ENCODE measurements at places on chromosomes 12 and 14.

GRCh38 chr14:102504328-102504999, 5.1 kb downstream of the ANKRD9 start:
- DNase-seq = peak; percentile 87

DNA sequence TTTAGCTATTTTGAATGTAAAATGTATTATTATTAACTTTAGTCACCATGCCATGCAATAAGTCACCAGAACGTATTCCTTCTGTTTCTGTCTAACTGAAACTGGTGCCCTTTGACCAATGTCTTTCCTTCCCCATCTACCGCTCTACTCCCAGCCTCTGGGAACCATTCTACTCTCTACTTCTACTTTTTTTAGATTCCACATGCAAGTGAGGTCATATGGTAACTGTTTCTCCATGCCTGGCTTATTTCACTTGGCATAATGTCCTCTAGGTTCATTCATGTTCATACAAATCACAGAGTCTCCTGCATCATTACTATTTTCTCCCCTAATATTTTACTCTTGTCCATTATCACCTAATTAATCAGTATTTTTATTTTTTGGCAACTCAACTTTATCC, 160.1 kb downstream of the TMX1 start:
- no peak for DNase-seq

GRCh38 chr14:49944501-49944900, 51.6 kb downstream of the ARF6 start:
- DNase-seq = no peak

DNA sequence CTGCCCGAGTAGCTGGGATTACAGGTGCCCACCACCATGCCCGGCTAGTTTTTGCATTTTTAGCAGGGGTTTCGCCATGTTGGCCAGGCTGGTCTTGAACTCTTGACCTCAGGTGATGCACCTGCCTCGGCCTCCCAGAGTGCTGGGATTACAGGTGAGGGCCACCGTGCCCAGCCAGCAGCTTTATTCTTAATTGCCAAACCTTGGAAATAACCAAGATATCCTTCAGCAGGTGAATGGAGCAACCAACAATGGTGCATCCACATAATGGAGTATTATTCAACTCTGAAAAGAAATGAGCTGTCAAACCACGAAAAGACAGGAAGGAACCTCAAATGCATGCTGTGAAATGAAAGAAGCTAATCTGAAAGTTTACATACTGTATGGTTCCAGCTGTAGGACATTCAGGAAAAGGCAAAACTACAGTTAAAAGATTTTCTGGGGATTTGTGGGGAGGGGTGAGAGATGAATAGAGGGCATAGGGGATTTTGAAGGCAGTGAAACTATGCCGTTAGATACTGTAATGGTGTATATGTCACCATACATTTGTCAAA, 118.8 kb upstream of the CCND2 start:
- no peak for DNase-seq

DNA sequence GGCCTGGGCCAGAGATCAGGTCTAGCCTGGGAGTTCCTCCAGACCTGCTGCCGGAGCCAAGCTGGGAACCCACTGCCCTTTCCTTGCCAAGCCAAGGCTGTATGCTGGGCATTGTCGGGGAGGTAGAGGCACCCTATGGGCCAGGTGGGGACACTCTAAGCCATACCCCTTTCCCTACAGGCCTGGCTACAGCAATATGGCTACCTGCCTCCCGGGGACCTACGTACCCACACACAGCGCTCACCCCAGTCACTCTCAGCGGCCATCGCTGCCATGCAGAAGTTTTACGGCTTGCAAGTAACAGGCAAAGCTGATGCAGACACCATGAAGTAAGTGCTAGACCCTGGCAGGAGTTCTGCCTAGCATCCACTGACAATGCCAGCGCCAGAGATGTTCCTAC, 4.9 kb downstream of the MMP14 start:
- DNase-seq = no peak

GRCh38 chr12:115308918-115309317, 624.9 kb upstream of the TBX3 start:
- DNase-seq = no peak

DNA sequence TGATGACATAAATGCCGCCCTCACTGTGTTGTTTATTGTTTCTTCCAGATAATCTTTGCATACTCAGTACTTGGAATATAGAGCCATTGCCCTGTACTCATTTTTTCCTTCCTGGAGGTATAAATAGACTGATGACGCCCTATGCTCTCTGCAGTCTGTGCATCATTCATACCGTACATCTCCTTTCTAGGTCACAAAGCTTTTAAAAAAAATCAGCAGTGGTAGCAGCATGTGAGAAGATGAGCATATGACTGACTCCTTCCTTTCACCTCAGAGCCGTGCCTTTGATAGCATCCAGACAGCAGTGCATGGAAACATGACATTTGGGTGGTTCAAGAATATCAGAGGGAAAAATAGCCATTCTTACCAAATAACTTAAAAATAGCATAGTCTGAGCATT, 77.3 kb downstream of the PDE3A start:
- DNase-seq = no peak

GRCh38 chr14:79369359-79370332, 841.7 kb downstream of the DIO2 start:
- DNase-seq = peak; percentile 20

GRCh38 chr14:24277606-24278321, 6.4 kb upstream of the RABGGTA start:
- peak; percentile 95 for DNase-seq

GRCh38 chr12:100356644-100357223, at the start of gene SLC17A8:
Gene SLC17A8, plus strand, starts transcription at chr12:100357074. Its CDS starts 318 bp downstream, at chr12:100357392.
- DNase-seq = no peak

GRCh38 chr14:101594511-101595148, 33.3 kb downstream of the DIO3 start:
- no peak for DNase-seq

GRCh38 chr12:2806700-2807099, 5.8 kb upstream of the ITFG2 start:
- peak; percentile 12 for DNase-seq

- DNase-seq = no peak
These were observed 181.8 kb downstream of the ATXN7L3B start for GRCh38 chr12:74719447-74719846.

DNA sequence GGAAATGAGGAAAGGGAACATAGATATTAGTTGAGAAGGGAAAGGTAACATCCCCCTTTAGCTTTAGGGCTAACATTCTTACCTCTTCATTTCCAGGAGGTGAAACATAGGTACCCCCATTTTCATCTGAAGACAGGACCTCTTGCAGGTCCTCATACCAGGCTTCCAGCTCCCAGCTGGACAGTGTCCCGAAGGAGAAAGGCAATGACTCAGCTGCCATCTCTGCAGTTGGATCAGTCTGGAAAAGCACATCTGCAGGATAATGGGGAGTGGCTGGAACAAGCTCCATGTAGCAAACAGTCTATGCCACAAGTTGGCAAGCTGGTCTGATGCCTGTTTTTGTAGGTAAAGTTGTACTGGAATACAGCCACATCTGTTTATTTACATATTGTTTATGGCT, 3.1 kb downstream of the DDIT3 start:
- DNase-seq = no peak

DNA sequence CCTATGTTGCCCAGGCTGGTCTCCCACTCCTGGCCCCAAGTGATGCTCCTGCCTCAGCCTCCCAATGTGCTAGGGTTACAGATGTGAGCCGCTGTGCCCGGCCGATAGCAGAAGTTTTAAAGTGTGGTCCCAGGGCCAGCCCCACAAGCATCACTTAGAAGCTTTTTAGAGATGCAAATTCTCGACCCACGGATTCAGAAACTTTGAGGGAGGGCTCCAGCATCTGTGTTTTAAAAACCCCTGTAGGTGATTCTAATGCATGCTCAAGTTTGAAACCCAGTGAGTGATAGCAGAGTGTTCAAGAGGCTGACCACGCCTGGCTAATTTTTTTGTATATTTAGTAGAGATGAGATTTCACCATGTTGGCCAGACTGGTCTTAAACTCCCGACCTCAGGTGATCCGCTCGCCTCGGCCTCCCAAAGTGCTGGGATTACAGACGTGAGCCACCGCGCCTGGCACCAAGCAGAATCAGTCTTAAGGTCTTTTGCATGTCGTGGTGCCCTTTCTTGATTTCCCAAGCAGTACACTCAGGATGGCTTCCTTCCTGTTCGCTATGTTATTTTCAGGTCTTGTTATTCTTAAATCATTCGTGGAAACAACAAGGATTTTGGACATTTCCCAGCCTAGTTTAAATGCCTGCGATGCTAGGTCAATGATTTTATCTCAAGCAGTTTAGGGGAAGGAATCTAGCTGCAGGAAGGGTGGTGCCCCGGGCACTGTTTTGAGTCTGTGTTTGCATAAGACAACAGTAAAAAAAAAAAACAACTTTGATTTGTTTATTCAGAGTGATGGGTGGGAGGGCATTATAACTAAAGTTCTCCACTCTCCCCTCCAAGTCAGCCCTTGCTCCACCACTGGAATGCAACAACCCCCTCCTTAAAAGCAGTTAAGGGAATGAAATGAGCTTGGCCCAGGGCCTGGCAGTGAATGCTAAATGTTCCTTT, 9.2 kb upstream of the RILPL2 start:
- DNase-seq = no peak

GRCh38 chr14:59320361-59320760, 131.9 kb downstream of the DAAM1 start:
- no peak for DNase-seq

DNA sequence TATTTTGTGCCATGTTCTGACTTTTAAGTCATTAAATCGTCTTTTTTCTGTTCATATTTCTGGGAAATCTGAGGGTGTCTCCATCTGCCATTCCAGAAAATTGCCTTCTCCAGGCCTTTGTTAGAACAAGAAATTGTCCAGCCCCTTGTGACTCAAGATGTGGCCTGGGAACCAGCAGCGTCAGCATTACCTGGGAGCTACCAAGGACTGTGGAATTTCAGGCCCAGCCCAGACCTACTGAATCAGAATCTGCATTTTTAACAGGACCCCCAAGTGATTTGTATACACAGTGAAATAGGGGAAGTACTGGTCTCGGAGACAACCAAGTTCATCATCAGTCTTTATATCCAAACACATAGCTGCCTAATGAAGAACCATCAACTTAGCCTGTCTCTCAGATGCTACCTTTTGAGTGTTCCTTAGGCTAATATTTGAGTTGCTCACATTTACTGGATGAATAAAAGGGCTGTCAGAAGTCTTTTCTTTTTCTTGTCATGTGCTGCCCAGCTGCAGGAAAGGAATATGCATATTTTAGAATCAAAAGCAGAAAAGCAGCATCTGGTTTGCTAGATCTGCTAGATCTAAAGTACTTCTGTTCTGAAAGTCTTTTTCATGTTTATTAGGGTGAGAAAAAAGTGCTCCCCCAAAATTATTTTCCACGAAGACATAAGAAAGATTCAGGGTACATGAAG, 21.2 kb downstream of the GPHB5 start:
- no peak for DNase-seq

DNA sequence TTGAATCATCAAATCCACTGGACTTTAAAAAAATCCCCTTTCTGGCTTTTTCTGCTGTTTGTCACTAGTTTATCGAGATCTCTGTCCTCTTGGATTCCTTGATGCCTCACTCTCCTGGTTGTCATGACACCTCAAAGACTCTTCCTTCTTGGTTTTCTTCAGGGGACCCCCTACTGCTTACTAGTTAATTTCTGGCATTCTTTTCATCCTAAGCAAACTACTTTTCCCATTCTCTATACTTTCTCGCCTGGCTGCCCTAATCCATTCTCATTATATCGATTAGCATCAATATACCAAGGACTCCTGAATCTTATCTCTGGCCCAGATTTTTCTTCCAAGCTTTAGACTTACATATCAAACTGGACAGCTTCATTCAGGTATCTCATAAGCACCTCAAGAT, 98.6 kb downstream of the NEDD1 start:
- DNase-seq = no peak

DNA sequence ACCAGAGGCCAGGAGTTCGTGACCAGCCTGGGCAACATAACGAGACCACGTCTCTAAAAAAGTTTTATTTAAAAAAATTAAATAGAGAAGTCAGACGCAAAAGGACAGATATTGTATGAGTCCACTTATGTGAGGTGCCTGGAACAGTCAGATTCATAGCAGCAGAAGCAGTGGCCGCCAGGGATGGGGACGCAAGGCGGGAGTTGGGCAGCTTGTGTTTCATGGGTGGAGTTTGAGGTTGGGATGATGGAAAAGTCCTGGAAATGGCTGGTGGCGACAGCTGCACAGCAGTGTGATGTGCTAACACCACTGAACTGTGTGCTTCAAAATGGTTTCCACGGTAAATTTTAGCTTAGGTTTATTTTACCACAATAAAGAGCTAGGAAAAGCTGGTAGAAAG, 57.6 kb upstream of the DDX11 start:
- DNase-seq = no peak

- DNase-seq = no peak
These were observed 190.2 kb downstream of the TBX5 start for GRCh38 chr12:114215746-114216145.

- DNase-seq = peak; percentile 82
These were observed 410.6 kb downstream of the DAD1 start for GRCh38 chr14:22178333-22178839.

- DNase-seq = no peak
These were observed 47.0 kb downstream of the TMEM132C start for GRCh38 chr12:128313931-128314330.

DNA sequence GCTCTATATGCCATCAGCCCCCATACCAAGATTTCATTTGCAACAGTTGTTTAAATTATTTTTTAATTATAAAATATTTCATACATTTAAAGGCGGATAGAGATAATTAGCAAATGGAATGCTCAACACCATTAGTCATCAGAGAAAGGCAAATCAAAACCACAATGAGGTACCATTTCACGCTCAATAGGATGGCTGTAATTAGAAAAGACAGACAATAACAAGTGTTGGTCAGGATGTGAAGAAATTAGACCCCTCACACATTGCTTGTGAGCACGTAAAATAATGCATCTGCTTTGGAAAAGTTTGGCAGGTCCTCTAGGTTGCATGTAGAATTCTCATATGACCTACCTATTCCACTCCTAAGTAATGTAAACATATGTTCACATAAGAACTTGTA, 35.3 kb upstream of the EPS8 start:
- DNase-seq = no peak

DNA sequence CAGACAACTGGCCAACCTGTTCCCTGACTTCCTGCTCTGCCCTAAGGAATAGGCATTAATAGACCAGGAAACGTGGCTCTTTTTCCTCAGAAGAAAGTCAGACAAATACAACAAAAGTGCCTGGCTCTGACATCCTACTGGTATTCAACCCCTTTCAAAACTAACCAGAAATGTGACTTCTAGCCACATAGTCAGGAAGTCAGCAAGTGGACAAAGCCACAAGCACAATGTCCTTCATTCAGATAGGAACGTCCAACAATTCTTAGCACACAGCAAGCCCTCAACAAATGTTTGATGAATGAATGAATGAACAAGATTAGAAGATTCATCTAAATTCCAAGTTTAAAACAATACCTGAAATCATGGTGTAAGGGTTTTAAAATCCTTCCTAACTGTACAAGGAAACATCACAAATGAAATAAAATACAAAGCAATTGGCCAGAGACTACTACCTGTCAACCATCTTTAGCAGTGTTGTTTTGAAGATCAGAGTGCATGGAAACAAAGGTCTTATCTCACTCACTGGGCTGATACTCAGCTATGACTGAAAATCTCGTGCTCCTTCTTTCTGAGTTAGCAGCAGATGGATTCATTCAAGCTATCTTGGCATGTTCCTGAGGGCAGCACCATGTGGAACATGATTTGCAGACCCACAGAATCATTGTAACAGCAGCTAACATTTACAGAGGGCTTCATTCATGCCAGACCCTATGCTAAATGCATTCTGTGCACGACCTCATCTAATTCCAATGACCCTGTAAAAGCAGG, 16.5 kb downstream of the APPL2 start:
- no peak for DNase-seq
